ENCODE measurements at places on chromosomes 6 and 20. TPM values are rescaled to one million over a fixed set of nuclear protein-coding genes. Genes with fewer than 3 reads are reported as not detected.

- DNase-seq, result peak; percentile 83
Observed at GRCh38 chr20:6732001-6732447, 35.5 kb upstream of the BMP2 start.

- DNase-seq, result peak; percentile 80
Observed at GRCh38 chr20:23132930-23133559, 46.9 kb upstream of the CD93 start.

- no peak for DNase-seq
Observed at GRCh38 chr6:51303338-51303737, 484.7 kb downstream of the TFAP2B start.

GRCh38 chr6:143619824-143620401, 57.9 kb upstream of the PHACTR2 start:
- DNase-seq, result no peak

- no peak for DNase-seq
Observed at GRCh38 chr6:19142275-19142674, 694.9 kb upstream of the ID4 start.

- peak; percentile 57 for DNase-seq
Observed at GRCh38 chr20:45924391-45925261, 9.9 kb upstream of the PCIF1 start.

GRCh38 chr6:43219814-43220213, 9.5 kb downstream of the DNPH1 start:
- no peak for DNase-seq

GRCh38 chr6:157537556-157537955, 156.6 kb downstream of the ZDHHC14 start:
- no peak for DNase-seq

- no peak for DNase-seq
Observed at GRCh38 chr6:88223298-88223697, 57.2 kb upstream of the CNR1 start.

- peak; percentile 55 for DNase-seq
Observed at GRCh38 chr6:165729307-165729936, 66.4 kb upstream of the PDE10A start.

DNA sequence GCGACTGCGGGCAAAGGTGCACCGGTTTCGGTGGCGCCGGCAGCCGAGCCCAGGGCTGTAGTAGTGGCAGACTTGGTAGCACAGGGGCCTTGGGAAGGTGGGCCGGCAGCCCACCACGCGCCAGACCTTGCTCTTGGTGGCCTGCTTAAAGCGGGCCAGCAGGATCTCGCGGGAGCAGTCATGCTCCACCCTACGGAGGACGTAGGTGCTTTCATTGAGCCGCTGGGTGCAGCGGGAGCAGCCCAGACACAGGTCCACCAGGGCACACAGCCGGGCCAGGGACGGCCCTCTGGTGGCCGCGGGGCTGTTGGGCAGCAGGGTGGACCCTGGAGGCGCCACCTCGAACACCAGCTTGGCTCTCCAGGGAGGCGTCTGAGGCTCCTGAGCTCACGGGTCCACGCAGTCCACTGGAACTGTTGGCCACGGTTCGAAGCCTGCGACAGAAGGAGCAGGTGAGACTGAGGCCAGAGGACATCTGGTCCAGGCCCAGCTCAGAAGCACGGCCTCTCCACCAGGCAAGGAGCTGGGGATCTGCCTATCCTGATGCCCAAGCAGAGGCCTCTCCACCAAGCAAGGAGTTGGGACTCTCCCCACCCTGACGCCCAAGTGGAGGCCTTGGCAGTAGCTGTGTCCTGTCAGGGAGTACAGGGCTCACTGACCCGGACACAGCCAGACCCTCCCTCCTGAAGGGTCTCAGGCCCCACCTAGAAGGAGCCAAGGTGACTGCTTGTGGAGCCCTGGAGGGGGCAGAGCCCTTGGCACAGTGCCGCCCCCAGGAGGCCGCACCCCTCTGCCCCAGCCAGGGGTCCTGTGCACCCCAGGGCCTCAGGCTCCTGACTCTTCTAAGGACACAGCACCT, 1.0 kb downstream of the HELZ2 start:
- no peak for DNase-seq

DNA sequence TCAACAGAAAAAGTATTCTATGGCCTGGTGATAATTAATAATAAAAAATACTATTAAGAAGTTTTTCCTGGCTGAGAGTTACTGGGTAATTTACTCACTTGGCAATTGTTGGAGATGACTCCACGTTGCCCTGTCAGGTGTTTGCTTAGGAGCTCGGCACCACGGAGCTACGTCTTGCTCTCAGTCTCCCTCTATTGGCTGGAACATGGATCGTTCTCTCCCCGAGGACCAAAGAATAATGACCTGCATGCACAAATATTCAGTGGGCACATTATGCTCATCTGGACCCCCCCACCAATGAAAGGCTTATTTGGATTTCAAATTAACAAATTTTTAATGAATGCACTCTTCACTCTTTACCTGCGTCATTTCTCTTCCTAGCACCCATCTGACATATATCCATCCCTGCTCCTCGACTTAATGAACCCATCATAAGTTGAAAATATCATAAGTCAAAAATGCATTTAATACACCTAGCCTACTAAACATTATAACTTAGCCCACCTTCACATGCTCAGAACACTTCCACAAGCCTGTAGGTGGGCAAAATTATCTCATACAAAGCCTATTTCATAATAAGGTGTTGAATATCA, 71.0 kb upstream of the CD83 start:
- no peak for DNase-seq

DNA sequence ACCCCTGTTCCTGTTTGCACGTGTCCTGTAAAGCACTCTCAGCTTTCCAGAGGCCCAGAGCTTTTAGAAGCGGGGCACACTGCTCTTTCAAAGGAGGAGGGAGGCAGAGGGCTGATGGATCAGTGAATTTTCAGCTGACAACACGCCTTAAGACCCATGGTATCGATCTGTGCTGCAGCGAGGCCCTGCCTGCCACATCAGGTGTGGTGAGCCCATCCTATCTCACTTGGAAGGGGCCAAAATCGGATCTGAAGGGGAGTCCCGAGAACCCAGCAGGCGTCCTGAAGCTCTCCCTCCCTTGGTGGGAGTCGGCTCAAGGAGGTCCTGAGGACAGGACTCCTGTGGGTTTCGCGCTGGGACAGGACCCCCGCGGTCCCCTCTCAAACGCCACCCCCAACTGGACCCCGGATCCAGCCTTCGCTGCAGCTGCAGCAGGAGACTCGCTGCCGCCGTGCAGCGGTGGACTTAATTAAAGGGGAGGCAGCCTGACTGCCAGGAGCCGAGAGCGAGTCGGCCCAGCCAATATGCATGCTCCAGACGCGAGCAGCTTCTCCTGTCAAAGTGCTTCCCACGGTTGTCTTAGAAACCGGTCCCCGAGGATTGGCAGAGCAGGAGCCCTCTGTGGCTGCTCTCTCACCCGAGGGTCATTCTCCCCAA, 580.0 kb upstream of the ZNF337 start:
- DNase-seq, result no peak

DNA sequence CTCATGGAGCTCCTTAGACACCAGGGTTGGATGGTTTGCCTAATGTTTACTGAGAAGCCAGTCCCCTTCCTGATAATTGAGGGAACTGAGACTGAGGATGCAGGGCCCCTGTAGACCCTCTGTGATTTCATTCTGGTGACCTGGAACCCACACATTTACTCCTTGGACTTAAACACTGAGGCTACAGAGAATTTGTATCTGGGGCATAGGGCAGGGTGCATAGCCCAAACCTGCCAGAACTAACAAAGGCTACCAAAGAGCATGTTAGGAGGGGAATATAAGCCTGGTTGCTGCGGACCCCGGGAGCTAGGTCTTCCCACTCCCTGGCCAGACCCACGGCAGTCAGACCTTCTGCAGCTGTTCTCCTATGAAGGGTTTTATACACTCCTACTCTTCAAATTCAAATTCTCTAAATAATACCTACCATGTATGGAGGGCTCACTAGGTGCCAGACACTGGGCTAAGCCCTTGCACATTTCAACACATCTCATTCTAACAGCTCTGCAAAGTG, 19.7 kb downstream of the DAAM2 start:
- no peak for DNase-seq

DNA sequence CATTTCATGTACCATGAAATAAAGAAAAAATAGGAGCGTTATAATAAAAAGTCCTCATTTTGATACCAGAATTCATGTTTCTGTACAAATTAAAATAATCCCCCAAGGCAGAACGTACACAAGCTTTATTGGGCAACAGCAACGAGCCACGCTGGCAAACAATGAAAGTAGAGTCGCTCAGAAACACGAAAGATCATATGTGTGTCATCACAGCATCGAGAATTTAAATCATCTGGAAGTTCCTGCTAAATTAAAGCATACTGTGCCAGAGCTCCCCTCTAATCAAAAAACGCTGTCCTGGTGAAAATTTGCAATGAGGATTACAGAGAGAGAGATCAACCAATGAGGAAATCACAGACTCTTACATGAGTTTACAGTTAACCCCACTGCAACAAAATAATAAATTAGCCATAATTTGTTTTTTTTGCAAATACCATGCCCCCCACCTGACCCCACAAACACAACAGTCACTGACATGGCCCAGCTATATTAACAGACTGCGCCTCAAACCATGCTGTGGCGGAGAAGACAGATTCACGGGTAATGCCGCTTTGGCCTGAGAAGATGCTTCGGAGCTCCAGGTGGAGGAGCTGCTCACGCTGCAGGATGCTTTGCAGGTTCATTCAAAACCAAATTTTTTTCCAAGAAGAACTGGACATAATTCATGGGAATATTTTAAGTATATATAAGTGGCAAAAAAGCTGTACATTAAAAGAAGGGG, 54.3 kb upstream of the NFATC2 start:
- DNase-seq, result no peak

DNA sequence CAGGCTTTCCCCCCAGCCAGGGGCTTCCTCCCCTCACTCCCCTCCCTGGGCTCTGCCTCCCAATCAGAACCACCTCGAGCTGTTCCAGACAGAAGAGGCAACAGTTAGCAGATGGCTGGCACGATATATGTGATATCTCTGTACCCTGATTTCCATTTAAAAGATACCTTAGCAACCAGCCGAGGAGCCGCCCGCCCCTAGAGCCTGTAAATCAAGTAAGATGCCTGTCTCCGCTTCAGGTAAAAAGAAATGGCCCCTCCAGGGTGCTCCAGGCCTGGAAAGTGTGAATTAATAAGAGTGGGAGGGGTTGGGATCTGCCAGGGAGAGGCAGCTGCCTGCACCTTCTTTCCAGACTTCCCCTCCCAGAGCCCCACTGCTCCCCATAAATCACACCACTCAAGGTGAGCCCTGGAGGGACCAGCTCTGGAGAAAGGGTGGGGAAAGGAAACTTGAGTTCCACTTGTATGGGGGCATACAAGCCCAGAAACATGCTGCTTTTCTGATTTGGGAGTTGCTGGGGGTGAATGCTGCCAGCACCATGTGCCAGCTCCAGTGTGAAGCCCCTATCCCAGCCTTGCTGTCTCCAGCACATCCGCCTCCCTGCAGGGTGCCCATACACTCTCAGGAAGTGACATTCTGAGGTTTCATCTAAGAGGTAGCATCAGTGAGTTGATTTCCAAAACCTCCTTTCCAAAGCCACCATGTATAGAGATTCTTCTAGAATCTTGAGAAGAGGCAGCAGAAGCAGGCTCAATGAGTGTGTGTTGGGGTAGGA, 148.0 kb downstream of the LRFN2 start:
- no peak for DNase-seq

DNA sequence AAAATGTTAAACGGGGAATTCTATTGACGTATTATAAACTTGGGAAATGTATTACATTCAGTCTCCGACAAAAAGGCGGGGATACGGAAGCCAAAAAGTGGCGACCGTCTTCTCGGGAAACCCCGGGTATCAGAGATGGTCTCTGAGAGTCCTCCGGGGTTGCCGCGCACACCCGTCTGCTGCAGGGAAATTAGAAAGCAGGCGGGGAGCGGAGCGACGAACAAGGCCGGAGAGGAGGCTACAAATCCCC, 1.5 kb downstream of the SALL4 start:
- DNase-seq, result no peak

GRCh38 chr6:121652223-121652622, 216.8 kb downstream of the GJA1 start:
- DNase-seq, result no peak

DNA sequence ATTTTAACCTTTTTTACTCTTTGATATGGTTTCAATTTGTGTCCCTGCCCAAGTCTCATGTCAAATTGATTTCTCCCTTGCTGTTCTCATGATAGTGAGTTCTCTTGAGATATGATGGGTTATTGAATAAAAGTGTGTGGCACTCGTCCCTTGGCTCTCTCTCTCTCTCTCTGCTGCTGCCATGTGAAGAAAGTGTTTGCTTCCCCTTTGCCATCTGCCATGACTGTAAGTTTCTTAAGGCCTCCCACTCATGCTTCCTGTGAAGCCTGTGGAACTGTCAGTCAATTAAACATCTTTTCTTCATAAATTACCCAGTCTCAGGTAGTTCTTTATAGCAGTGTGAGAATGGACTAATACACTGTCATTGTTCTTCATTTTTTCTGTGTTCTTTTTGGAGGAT, 48.5 kb downstream of the LIN28B start:
- DNase-seq, result no peak

- DNase-seq, result no peak
Observed at GRCh38 chr6:155962276-155962675, 506.6 kb upstream of the NOX3 start.

GRCh38 chr6:116404696-116405095, 33.9 kb downstream of the DSE start:
- no peak for DNase-seq

DNA sequence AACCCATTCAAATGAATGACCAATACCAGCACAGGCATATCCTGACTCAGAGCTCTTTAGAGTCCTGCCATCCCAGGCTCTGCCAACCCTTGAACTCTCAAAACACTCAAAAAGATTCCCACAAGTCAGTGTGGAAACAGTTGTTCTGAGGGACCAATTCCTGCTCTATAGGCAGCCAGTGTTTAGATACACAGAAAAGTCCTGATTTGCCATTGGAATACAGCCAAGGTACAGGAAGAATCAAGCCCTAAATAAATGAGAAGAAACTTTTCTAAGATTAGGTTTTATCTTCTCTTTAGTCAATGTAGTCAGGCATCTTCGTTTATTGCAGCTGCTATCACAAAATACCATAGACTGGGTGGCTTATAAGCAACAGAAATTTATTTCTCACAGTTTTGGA, 626.8 kb upstream of the ARID1B start:
- DNase-seq, result no peak

Gene CLPSL2
- total RNA-seq, result not detected

Gene CGA
- total RNA-seq, result not detected

Gene ZSCAN23
- total RNA-seq, result 2.7 TPM

Gene LY6G6F
- total RNA-seq, result not detected

Gene MEI4
- 0.53 TPM for total RNA-seq

Gene SGK2
- not detected for total RNA-seq

Gene SSTR4
- not detected for total RNA-seq

Gene E2F1
- total RNA-seq, result 2.3 TPM

Gene BEND3
- total RNA-seq, result 2.3 TPM

Measured in heart right ventricle (tissue), 16 donors.